AG04450 (cell line): ENCODE measurements at places on chromosomes 5 and 9.
A peak's percentile ranks its signal among the peaks of the same experiment; 100 is the strongest.

- no peak for DNase-seq
Measured at GRCh38 chr5:80119372-80119771, 84.2 kb downstream of the THBS4 start.

GRCh38 chr9:131968632-131969031 is 111.0 kb downstream of the MED27 start:
- no peak for DNase-seq

DNA sequence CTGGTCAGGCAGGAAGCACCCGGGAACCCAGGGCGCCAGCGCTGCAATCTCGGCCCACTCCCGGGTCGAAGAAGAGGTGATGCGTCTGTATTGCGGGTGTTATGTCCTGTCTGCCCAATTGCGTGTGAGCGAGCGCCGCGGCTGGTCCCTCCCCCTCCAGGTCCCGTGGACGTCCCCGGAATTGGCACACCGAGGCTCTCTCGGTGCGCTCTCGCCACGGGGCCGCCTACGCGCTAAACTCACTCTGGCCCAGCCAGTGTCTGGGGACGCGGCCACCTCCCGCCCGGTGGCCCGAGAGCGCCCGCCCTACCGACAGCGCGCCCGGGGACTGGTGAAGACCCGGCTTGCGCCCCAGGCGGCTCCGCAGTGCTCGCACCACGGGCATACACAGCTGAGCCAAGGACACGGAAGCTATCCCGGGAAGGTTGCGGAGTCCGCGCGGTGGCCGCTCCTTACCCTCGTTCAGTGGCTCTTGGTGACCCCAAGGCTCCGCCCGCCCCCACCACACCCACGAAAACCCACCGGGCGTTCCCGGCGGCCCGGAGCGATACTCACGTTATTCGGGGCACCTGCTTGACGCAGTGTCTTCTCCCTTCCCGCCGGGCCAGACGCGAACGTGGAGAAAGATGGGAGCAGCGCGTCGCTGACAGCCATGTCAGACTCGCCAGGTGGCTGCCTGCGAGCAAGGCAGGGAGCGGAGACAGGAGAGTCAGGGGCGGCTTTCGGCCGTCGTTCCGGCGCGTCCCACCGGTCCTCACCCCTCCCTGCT is 1.0 kb downstream of the KLF4 start:
- DNase-seq: no peak

DNA sequence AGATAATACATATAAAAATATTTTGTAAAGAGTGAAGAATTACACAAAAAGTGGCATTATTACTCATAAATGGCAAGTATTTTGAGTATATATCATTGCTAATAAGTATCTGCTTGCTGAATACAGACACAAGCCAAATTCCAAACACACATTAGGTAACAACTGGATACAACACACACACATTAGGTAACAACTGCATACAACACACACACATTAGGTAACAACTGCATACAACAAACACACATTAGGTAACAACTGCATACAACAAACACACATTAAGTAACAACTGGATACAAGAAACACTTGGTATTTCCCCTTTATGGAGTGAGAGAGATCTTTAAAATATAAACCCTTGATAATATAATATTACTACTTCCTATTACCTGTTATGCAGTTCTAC is 13.2 kb downstream of the LRRC14B start:
- no peak for DNase-seq

DNA sequence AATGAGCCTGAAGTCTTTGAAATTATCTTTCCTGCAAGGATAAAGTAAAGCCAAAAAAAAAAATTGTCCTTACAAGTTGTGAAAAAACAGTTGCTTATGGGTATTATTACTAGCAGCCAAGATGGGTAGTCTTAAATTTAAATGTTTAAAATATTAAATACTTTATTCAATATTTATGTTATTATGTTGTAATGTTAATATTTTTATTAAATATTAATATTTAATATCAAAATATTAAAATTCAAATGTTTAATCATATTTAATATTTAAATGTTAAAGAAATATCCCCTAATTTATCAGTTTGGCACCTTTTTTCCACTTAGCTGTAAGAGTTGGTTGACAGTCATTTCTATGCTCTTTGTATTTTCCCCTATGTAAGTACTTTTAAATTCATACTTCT is 86.1 kb downstream of the PCSK5 start:
- no peak for DNase-seq

DNA sequence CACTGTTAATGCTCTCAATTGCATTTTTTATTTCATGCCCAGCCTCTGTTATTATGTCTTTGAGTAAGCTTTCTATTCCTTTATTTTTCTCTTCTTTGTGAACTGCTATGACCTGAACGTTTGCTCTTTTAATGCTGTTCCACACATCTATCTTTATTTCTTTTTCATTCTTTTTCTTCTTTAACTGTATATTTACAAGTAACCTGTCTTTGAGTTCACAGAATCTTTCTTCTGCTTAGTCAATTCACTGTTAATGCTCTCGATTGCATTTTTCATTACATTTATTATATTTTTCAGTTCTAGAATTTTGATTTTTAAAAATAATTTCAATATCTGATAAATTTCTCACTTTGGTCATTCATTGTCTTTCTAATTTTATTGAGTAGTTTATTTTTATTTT is 316.3 kb upstream of the MEF2C start:
- DNase-seq: no peak

DNA sequence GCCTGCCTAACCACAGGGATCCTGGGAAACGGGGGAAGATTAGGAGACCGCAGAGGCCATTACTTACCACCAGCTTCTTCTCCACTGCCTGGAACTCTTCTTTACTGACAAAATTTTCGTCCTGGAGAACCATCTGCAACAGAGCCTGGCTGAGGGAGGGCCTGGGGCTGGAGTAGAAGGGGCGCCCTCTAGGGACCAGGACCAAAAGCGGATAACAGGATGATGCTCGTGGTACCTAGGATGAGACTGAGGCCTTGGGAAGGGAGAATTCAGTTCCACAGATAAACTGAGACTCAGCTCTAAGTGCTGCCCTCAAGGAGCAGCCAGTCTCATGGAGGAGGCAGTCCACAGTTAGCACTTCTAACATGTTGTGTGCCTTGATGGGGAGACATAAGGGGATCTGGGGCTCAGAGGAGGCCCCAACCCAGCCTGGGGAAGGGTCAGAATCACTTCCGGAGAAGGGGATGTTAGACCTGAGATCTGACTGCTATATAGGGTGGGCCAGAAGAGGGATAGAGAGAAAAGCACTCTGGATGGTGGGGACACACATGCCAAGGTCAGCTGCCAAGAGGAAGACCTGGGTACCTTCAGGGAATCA is 1.2 kb downstream of the SPATA24 start:
- DNase-seq: no peak

GRCh38 chr5:18095061-18095460 is 460.8 kb downstream of the TAF11L14 start:
- no peak for DNase-seq

DNA sequence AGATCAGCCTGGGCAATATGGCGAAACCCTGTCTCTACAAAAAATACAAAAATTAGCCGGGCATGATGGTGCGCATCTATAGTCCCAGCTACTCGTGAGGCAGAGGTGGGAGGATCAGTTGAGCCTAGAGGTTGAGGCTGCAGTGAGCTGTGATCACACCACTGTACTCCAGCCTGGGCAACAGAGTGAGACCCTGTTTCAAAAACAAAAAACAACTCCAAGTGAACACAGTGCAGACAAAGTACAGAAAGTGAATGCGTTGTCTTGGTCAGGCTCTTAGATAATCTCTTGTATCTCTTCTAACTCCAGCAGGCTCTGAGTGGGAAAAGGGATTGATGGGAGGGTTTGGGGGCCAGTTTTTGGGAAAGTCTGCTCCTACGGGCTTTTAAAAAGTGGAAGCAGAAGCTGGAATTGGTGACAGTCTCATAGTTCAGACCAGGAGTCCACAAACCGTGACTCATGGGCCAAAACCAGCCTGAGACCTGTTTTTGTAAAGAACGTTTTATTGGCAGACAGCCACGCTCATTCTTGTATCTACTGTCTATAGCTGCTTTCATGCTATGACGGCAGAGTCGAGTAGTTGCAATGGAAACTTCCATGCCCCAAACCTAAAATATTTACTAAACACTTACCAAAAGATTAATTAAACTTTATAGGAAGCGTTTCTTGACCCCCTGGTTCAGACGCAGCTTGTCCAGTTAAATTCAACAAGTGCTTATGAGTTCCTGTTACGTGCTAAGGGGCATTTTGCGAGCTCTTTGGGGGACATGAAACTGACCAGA is 32.9 kb downstream of the NDST1 start:
- DNase-seq: peak; percentile 90

- no peak for DNase-seq
Measured at GRCh38 chr5:66994790-66995189, 201.8 kb downstream of the CD180 start.
